ENCODE measurements at places on chromosomes 1 and 21.

GRCh38 chr21:39118604-39119215, 64.5 kb downstream of the PSMG1 start:
- no peak overlapping the region for H3K27ac ChIP-seq
- no peak for DNase-seq
- H3K27me3 ChIP-seq = no peaks in the 10 kb centered on the region
- no peaks in the 10 kb centered on the region for H3K36me3 ChIP-seq
- no peaks in the 10 kb centered on the region for H3K4me1 ChIP-seq
- no peak overlapping the region for H3K4me3 ChIP-seq

DNA sequence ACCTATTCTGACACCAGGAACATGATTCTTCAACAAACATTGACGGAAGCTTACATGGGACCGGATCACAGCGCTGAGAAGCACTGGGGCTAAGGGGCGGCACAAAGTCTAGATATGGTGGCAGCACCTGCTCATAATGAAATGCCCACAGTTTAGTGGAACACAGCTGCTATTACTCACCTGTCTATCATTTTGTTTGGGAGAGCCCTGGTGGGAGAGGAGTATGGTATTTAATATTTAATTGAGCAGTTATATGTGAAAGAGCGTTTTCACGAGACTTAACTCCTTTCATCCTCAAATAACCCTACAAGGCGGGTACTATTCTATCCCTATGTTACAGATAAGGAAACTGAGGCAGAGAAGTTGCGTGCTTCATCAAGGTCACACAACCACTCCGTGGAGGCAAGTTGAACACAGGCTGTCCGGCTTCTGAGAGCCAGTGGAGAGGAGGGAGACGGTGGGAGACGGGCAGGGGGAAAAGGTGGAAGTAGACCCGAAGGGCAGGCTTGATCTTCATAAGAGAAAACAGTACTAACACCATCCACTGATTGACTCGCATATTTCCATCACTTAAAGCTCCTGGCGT, 790 bp upstream of the TSNAX start:
- no peak for DNase-seq
- no peaks in the 10 kb centered on the region for H3K36me3 ChIP-seq
- peak overlapping the region; percentile 98 for H3K27ac ChIP-seq
- peaks cover 23% of the 10 kb centered on the region for H3K4me1 ChIP-seq
- peak overlapping the region; percentile 77 for H3K4me3 ChIP-seq
- H3K27me3 ChIP-seq = no peaks in the 10 kb centered on the region

GRCh38 chr1:44947063-44947773, 39.2 kb downstream of the EIF2B3 start:
- H3K27me3 ChIP-seq = no peaks in the 10 kb centered on the region
- no peaks in the 10 kb centered on the region for H3K36me3 ChIP-seq
- H3K4me3 ChIP-seq = no peak overlapping the region
- DNase-seq = no peak
- H3K4me1 ChIP-seq = peaks cover 10% of the 10 kb centered on the region

- H3K36me3 ChIP-seq = no peaks in the 10 kb centered on the region
- no peak overlapping the region for H3K4me3 ChIP-seq
- H3K4me1 ChIP-seq = no peaks in the 10 kb centered on the region
- H3K27ac ChIP-seq = no peak overlapping the region
These were observed 357.6 kb downstream of the KIF26B start for GRCh38 chr1:245512181-245512888.

DNA sequence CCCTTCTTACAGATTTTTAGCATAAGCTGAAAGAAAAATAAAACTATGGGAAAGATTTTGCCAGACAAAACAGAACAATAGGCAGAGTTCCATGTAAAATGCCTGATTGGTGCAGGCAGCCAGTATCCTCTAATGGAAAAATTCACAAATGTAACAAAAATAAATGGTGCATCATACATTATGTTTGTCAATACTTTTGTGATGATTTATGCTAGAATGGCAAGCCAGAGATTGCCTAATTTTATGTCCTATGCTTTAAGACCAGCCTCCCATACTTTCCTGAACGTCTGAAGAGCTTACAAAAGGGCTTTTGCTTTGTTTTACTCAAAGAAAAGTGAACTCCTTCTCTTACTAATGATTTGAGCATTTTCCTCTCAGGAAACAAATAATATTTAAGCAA, 81.5 kb upstream of the KCNJ15 start:
- no peak overlapping the region for H3K27ac ChIP-seq
- no peaks in the 10 kb centered on the region for H3K36me3 ChIP-seq
- no peaks in the 10 kb centered on the region for H3K27me3 ChIP-seq

DNA sequence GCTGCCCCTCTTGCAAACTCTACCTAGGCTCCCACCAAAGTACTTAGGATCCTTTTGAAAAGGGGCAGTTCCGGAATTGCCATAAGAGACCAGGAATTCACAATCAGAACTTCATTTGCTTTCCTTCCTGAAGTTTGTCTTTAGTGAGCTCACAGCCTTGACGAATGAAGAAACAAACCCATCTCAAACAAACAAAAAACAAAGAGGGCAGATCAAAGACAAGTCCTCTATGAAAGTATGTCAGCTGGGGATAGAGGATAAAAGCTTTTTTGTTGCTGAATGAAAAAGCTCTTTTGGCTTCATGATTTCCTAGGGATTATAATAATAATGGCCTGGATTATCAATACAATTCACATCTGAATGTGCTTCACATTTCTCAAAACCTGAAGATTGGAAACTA, 357.9 kb upstream of the DUSP10 start:
- DNase-seq = no peak
- H3K36me3 ChIP-seq = no peaks in the 10 kb centered on the region
- peaks cover 5% of the 10 kb centered on the region for H3K4me1 ChIP-seq
- H3K27me3 ChIP-seq = no peaks in the 10 kb centered on the region
- no peak overlapping the region for H3K27ac ChIP-seq
- H3K4me3 ChIP-seq = no peak overlapping the region

DNA sequence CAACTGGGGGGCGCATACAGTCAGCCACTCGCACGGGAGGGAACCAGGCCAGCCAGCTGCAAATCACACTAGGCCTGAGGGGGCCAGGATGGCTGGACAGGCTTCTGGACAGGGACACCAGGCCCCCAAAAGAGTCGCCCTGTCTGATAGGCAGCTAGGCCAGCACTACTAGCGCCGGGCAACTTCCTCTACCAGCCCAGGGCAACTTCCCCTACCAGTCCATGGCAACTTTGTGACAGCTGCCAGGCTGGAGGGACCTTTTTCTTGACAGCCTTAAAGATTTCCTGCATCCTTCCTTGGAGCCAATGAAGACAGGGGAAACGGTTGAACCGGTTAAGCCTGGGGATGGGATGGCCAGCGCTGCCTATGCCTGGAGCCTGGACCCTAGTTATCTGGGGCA, 5.1 kb downstream of the IFFO2 start:
- no peaks in the 10 kb centered on the region for H3K27me3 ChIP-seq
- H3K36me3 ChIP-seq = peaks cover 32% of the 10 kb centered on the region
- peaks cover 77% of the 10 kb centered on the region for H3K4me1 ChIP-seq

DNA sequence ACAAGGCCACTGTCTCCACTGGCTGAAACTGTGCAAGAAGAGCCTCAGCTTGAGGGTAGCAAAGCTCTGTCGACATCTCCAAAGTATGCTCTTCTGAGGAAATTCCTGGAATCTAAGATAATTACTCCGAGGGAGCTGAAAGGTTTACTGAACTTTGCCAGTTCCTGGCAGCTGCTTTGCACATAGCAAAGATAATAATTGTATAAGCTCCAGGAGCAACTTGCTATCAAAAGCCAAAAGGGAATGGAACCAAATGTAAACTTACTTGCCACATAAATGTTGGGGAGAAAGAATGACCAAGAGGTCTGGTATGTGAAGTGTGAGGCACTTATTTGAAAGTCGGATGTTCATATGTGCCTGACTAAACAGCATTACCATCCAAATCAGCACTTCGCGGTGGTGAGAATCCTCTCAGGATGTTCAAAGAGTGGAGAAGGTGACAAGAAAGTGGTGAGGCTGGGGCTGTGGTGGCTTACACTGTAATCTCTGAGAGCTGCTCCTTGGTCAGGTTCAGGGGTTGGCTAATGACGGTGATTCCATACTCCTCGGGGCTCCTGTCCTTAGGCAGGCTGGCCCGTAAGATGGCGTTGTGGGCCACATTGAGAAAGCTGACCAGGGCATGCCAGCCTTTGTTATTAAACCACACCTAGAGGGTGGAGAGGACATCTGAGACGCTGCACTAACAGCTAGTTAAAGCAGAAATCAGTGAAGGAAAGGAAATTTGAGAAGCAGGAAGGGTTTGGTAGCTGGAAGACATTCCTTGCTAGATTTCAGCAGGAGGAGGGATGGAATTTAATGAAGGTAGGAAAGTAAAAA, 100.0 kb downstream of the ABCA4 start:
- H3K4me3 ChIP-seq = no peak overlapping the region
- no peaks in the 10 kb centered on the region for H3K27me3 ChIP-seq
- no peak overlapping the region for H3K27ac ChIP-seq
- no peak for DNase-seq
- peaks cover 6% of the 10 kb centered on the region for H3K4me1 ChIP-seq

DNA sequence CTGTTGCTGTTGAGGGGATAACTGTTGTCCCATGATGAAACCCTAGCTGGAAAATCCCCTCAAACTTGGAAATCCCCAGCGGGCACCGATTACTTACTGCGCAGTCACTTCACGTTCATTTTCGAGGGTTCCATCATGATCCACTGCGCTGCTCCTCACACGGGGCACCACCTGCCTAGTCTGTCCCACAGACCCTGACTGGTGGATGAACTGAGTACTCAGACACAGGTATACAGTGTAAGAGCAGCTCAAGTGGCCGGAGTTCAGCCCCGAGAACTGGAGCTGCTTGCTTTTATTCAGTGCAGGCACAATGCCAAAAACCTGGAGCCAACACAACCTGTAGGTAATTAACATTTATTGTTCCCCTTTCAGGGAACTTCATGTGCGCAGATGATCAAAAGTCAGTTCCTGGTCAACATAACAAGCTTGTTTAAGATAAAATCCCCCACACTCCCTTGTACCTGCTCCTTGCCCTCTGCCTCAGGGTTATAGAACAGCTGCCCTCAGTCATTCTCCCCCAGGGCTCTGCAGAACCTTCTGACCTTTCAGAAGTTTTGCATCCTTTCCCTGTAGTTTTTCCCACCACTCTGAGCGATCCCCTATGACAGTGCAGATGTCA, 46.5 kb upstream of the PRELP start:
- peaks cover 22% of the 10 kb centered on the region for H3K27me3 ChIP-seq
- no peak for DNase-seq
- no peak overlapping the region for H3K4me3 ChIP-seq
- H3K4me1 ChIP-seq = no peaks in the 10 kb centered on the region

DNA sequence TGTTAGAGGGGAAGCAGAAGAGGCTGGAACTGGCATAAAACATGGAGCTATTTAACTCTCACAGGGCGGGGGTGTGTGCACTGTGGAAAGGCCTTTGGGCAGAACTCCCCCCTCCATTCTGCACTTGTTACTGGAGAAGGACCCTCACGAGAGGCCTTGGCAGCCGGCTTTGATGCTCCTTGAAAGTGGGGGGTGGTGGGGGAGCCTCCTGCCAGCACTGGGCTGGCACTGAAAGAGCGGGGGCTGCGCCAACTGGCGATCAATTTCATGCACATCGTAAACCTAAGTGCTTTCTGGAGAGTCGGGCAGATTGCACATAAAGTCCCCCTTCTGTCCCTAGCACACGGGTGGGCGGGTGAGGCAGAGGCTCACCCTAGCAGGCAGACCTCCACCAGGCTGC, 28.9 kb downstream of the FOXO6 start:
- H3K4me1 ChIP-seq = no peaks in the 10 kb centered on the region
- H3K27ac ChIP-seq = no peak overlapping the region
- no peak for DNase-seq
- peaks cover 45% of the 10 kb centered on the region for H3K27me3 ChIP-seq
- no peaks in the 10 kb centered on the region for H3K36me3 ChIP-seq

DNA sequence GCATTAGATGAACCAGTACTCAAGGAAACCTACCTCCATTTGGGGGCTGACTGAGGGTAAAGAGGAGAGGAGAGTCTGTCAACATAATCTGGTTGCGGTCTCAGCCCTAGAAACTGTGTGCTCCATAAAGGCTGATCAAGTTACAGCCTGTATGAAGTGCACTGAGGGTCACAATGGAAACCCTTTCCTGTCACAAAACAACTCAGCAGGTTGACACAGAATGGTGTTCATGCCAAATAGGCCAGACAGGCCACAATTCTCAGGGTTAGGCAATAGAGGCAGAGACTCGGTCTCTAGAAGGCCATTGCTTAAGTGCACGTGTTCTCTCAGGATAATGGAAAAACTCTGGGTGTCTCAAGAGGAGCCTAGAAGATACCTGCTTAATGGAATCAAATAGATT, 4.1 kb upstream of the ANKRD35 start:
- peaks cover 34% of the 10 kb centered on the region for H3K4me1 ChIP-seq
- H3K27ac ChIP-seq = no peak overlapping the region
- H3K36me3 ChIP-seq = no peaks in the 10 kb centered on the region
- H3K27me3 ChIP-seq = no peaks in the 10 kb centered on the region
- H3K4me3 ChIP-seq = no peak overlapping the region

- H3K36me3 ChIP-seq = no peaks in the 10 kb centered on the region
- H3K27me3 ChIP-seq = no peaks in the 10 kb centered on the region
- H3K27ac ChIP-seq = no peak overlapping the region
- DNase-seq = no peak
These were observed 9.1 kb downstream of the NTNG1 start for GRCh38 chr1:107149946-107150345.

GRCh38 chr1:216731562-216731961, 8.3 kb upstream of the ESRRG start:
- H3K4me1 ChIP-seq = no peaks in the 10 kb centered on the region
- no peaks in the 10 kb centered on the region for H3K36me3 ChIP-seq
- H3K27ac ChIP-seq = no peak overlapping the region
- no peak overlapping the region for H3K4me3 ChIP-seq

DNA sequence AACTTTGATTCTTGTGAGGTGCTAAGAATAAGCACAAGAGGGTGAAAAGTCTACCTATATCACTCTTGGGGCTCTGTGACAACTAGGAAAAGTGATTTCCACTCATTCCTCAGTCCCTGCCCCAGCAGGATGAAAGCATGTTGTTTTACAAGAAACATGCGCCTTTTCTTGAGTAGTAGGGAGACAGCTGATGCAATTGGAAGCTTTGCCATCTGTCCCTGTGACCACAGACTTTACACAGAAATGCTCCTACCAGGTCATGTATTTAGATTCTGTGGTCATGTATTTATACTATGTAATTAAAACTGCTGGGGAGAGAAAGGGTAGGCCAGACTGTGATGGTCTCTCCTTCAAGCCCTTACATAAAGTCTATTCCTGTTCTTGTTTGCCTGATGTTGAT, 445.5 kb downstream of the PTPRC start:
- DNase-seq = no peak
- H3K4me1 ChIP-seq = no peaks in the 10 kb centered on the region
- H3K27ac ChIP-seq = no peak overlapping the region
- no peaks in the 10 kb centered on the region for H3K27me3 ChIP-seq
- no peaks in the 10 kb centered on the region for H3K36me3 ChIP-seq
- no peak overlapping the region for H3K4me3 ChIP-seq

DNA sequence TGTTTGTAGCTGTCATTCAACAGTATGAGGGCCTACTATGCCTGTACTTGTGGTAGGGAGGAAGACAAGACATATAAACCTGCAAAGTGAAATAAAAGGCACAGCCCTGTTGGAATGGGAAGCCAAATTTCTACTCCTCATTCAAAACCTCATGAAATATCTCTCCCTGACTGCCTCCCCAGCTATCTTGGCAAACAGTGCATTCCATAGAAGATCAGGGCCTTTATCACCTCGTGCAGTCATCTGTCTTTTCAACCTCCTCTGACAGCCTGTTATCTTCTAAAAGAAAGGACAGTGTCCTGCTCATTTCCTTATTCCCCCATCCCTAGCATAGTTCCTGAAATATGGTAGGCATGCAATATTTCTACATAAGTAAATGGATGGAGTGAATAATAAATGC, 71.0 kb downstream of the SH3GLB1 start:
- H3K27ac ChIP-seq = no peak overlapping the region
- no peak overlapping the region for H3K4me3 ChIP-seq
- no peaks in the 10 kb centered on the region for H3K36me3 ChIP-seq
- peaks cover 44% of the 10 kb centered on the region for H3K4me1 ChIP-seq
- no peak for DNase-seq
- no peaks in the 10 kb centered on the region for H3K27me3 ChIP-seq

All from keratinocyte (primary cell).